ENCODE measurements at places on chromosomes 7 and 10.

DNA sequence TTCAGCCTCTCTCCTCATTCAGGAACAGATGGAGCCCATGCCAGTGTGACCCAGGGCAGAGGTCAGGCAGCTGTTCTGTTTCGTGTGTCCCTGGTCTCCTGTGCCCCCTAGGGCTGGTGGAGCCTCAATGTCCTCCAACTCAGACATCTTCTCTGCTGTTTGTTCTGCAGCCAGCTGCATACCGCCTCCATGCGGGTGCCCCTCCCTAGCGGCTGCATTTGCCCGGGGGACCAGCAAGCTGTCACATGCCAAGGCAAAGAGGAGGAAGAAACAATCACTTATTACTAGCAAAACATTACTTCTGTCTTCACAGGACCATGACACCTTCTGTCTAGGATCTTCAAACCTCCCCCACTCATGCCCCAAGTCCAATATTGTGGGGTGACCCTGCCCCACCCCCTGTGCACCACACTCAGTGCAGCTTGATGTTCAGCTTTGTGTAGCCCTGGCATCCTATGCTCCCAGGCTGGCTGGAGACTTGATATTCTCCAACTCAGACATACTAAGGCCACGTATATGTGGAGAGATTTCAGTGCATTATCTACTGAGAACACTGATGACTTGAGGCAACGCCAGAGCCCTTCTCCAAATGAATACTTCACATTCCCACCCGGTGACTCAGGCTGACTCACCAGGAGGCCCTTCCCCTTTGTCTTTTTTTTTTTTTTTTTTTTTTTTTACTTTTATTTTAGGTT lies 188.9 kb downstream of the SKIDA1 start:
- no peak for DNase-seq

GRCh38 chr10:48768144-48768766 lies 83.6 kb downstream of the WDFY4 start:
- DNase-seq, result no peak

DNA sequence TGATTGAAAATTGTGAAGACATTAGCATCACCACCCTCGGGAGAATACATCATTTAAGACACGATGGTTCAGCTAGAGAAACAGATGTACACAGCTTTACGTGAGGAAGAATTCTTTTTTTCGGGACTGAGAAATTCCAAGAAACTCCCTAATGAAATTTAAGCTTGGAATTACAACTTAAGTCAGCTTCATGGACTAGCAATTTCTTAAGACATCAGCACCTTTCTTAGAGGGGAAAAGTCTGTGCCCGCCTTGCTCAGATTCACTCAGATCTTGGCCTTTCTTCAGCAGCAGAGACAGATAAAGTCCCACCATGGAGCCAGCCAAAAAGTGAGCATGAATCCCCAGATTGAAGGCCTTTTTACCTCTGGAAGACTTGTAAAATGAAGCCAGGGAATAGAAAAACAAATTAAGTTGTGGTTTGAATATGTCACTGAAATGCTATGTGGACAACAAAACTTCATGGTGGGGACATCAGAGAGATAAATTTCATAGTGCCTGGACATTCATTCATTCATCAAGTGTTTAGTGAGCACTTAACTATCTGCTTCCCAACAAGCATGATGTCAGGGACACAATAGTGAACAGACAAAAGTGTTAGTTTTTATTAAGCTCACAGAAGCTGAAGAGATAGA lies 32.1 kb downstream of the PRKG1 start:
- no peak for DNase-seq

GRCh38 chr10:112209684-112210131 lies 26.1 kb upstream of the GPAM start:
- DNase-seq, result no peak

GRCh38 chr10:44975431-44976331 lies 2.9 kb downstream of the DEPP1 start:
- DNase-seq, result no peak

DNA sequence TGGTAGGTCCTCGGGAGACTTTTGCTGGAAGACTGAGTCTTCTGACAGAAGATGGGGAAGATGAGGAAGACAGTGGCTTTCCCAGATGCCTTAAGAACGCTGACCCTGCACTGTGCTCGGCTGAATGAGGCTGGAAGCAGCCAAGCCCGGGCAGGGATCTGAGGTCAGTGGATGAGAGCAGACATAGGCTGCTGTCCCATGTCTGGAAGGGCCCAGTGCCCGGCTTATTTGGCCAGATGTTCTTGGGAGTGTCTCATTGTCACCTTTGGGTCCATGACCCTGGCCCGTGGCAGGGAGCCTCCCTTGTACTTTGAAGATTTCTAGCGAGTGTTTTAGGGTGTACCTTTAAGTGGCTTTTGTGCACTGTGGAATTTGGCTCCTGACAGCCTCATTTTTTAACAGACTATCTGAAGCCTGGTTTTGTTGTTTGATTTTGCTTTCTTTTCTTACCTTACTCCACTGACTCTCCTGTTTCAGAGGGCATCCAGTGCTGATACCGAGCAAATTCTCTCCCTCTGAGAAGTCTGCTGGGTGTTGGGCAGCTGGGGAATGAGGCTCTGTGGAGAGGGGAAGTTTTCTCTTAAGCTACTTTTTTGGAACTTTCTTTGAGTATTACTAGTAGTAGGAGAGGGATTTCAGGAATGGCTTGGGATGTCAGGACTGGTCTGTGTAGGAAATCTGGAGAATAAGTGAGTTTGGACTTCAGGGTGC lies 61.4 kb downstream of the CREB5 start:
- DNase-seq, result no peak

DNA sequence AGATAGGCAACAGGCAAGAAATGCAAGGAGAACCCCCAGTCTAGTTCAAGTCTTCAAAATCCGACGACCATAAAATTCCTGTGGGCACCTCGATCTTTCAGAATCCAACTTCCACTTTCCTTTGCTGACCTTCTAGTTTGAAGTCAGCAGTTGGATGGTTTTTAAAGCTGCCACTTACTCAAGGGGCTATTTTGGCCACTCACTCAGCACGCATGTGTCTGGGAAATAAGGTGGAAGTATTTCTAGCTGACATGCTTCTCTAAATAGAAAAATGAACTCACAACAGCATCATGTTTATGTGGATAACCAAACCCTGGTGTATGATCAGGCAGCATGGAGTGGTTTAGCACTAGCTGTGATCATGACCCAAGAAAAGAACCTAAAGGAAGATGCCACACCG lies at the start of gene NRAP:
Gene NRAP, minus strand, starts transcription at position 134 of the 400 bp plus-strand sequence. CDS start 159 bp downstream, outside the sequence.
- no peak for DNase-seq

DNA sequence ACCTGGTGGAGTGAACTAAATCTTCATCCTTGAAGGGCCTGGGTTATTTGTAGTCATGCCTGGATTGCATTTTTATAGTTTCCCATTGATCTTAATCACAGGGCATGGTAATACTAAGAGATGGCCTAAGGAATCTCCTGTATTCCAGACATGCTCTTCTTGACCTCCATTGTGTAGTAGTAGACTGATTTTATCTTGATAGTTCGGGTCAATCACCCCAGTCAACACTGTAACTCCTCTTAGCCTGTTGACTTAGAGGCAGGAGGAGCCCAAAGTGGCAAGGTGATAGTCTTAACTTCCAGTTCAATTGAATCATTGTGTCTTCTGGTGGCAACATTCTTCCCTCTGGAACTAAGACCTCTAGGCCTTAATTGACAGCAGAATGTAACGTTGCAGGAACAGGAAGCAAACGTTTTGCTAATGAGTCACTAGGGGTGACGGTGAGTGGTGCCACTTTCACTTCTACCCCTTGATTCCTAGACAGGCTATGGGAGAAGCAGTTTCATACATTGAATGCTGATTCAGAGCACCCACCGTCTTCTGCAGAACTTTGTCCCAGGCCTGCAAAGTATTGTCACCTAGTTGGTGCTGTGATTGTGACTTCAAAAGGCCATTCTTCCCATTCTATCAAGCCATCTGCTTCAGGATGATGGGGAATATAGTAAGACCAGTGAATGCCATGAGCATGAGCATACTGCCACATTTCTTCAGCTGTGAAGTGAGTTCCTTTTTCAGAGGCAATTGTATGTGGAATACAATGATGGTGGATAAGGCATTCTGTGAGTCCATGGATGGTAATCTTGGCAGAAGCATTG lies 24.0 kb upstream of the PAPSS2 start:
- DNase-seq, result no peak

DNA sequence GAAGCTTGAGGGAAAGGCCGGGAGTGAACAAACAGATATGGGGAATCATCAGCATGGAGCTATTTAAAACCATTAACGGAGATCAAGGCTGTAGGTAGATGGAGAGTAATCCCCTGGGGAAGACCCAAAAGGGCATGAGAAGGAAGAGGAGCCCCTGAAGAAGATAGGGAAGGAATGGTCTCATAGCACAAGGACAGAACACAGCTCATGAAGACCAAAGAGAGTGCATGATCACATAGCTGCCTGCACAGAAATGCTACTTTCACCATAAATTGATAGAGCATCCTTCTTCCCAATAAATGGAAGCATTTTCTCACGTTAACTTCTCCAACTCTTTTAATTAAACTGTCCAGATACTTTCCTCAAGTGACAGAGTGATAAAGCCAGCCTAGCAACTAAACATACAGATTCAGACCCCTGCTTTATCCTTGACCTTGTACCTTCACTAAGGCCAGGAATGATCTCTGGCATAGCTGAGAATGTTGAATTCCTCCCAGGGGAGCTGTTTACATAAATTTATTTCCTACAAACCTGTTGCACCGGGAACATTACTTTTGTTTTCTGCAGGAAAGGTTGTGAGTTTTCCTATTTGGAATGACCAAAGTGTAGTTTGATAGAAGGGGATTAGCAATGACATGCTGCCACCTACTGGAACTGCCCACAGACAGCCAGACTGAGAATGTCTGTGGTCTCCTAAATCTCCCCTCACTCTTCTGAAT lies 110.8 kb upstream of the LRGUK start:
- no peak for DNase-seq

- DNase-seq, result no peak
Observed at GRCh38 chr10:110411047-110411410, 86.7 kb upstream of the DUSP5 start.

DNA sequence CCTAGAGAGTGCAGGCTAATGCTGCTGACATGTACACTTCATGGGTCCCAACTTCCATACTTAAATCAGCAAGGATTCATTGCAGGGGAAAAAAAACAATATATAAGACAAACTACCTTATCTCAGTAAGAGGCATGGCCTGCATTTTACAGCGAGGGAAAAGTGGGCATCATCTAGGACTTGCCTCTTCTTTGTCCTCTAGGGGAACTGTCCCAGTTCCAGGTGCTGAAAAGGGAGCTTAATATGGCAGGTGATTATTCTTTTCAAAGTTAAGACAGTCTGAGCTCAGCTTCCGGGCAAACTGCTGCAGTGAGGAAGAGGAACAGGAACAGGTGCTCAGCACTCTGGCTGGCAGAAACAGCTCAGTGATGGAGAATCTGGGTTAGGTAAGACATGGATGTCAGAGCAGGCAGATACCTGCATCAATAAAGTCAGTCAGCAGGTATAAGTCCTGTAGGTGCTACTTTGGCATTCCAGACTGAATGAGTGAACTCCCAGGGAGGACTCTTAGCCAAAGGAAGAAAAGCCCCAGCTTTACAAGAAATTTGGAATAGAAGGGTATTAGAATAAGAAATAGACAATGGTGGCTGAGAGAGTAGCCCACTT lies 147.2 kb downstream of the TMEM178B start:
- no peak for DNase-seq

- no peak for DNase-seq
Observed at GRCh38 chr7:29871787-29872398, 65.6 kb downstream of the WIPF3 start.

DNA sequence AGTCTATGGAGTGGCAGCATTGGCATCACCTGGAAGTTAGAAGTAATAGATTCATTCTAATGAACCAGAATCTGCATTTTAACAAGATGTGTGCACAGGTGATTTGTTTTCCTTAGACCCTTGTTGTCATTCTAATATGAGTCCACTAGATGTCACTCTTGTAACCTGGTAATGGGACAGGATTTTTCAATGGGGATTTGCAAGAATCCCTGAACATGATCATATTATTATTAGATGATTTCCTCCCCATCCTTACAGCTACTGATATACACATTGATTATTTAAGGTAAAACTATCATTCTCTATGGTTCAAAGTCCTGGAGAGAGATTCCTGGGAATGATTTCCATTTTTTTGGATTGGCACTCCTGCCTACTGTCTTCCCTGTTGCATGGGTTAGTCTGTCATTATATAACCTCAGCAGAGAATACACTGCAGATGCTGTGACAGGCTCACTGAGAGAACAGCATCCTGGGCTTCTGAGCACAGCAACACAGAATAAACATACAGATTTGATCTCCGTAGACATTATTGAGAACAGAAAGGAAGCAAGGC lies 194.9 kb downstream of the SUGCT start:
- no peak for DNase-seq

DNA sequence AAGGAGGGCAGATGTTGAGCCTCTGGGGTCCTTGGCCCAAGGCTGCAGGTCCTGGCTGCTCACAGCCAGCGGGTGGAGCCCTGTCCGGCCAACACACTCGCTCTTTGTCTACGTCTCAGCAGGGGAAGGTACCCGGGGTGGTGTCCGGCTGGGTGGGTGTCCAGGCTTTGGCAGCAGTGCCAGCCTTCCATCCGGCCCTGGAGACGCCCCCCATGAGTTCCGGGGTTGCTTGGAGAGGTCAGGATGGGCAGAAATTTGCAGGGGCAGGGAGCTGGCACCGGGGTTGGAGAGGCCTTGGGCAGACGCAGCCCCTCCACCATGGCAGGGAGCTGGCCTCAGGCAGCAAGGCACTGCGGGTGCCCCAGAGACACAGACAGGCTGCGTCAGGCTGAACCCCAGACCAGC lies 42.2 kb upstream of the ELN start:
- DNase-seq, result no peak

DNA sequence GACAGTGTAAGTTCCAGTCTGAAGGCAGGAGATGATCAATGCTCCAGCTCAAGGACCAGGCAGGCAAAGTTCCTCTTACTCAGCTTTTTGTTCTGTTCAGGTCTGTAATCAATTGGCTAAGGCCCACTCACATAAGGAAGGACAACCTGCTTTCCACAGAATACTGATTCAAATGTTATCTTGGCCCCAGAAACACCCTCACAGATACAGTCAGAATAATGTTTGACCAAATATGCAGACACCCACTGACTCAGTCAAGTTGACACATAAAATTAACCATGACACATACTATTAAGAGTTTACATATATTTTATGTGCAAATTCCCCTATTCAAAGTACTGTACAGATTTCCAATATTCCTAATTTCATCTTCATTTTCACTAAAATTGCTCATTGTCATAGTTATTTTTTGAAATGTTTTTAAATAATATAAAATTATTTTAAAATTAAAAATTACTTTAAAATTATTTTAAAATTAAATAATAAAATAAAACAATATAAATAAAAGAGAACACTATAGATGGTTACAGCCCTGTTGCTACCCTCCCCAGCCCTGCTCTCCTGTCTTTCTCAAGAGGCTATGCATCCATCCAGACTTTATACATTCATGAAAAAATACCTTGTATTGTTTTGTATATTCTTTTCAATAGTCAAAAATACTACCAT lies 59.4 kb downstream of the RAB11FIP2 start:
- no peak for DNase-seq

- DNase-seq, result no peak
Observed at GRCh38 chr7:122881324-122881723, 4.9 kb downstream of the CADPS2 start.

GRCh38 chr7:12481722-12482121 lies 78.1 kb upstream of the VWDE start:
- no peak for DNase-seq

- no peak for DNase-seq
Observed at GRCh38 chr7:10913457-10913856, 60.2 kb upstream of the PHF14 start.
